Colonic mucosa (tissue), 4 donors: ENCODE measurements at places on chromosomes 6 and 20. TPM values are rescaled to one million over a fixed set of nuclear protein-coding genes. Genes with fewer than 3 reads are reported as not detected.

DNA sequence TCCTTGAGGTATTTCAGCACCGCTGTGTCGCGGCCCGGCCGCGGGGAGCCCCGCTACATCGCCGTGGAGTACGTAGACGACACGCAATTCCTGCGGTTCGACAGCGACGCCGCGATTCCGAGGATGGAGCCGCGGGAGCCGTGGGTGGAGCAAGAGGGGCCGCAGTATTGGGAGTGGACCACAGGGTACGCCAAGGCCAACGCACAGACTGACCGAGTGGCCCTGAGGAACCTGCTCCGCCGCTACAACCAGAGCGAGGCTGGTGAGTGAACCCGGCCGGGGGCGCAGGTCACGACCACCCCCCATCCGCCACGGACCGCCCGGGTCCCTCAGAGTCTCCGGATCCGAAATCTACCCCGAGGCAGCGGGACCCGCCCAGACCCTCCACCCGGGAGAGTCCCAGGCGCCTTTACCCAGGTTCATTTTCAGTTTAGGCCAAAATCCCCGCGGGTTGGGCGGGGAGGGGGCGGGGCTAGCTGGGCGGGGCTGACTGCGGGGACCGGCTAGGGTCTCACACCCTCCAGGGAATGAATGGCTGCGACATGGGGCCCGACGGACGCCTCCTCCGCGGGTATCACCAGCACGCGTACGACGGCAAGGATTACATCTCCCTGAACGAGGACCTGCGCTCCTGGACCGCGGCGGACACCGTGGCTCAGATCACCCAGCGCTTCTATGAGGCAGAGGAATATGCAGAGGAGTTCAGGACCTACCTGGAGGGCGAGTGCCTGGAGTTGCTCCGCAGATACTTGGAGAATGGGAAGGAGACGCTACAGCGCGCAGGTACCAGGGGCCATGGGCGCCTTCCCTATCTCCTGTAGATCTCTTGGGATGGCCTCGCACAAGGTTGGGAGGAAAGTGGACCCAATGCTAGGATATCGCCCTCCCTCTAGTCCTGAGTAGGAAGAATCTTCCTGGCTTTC lies 693 bp downstream of the HLA-F start:
- DNase-seq: peak; percentile 73

DNA sequence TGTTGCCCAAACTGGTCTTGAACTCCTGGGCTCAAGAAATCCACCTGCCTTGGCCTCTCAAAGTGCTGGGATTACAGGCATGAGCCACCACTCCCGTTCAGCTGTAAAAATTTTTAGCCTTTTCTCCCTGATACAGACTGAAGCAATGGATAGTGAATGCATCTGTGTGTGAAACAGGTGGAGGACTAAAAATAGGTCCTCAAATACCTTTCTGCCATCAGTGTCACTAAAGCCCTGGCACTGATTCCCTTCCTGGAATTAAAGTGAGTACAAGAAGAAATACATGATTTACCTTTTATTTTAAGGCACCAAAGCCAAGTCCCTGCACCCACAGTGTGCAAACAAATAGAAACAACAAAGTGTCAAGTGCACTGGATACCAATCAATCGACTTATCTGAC lies 25.1 kb downstream of the TULP4 start:
- no peak for DNase-seq

- DNase-seq: no peak
These were observed 145.7 kb upstream of the RREB1 start for GRCh38 chr6:6962086-6962485.

GRCh38 chr6:62615366-62616015 lies 329.5 kb upstream of the KHDRBS2 start:
- no peak for DNase-seq

DNA sequence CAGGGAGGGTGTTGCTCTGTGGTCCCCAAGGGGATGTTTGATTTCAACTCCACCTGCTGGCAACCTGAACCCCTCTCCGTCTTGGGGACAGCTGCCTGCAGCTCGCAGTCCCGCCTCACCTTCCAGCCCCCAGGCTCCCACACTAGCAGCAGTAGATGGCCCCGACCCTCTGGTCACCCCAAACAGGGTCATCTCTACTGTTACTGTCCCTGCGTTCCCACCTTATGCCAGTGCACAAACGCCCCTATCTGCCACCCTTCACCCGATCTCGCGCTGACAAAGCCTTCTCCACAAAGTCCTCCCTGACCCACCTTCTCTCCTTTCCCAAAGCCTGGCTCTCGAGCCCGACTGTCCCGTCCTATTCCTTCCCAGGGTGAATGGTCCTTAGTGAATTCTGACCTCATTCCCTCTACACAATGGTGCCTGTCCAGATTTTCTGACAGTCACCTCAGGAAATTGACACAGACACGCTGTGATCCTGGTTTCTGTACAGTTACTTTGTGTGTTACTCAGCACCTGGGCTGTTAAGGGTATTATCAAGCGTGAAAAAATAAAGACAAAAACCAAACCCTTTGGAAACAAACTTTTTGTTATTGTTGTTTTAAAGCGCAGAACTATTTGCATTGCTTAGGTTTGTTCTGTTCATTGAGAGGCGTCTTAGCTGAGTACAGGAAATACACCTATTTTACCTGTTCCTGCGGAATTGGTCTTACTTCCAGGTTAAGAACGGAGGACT lies 728 bp downstream of the FUT9 start:
- no peak for DNase-seq

The IRF4 gene
- 8.8 TPM for total RNA-seq

DNA sequence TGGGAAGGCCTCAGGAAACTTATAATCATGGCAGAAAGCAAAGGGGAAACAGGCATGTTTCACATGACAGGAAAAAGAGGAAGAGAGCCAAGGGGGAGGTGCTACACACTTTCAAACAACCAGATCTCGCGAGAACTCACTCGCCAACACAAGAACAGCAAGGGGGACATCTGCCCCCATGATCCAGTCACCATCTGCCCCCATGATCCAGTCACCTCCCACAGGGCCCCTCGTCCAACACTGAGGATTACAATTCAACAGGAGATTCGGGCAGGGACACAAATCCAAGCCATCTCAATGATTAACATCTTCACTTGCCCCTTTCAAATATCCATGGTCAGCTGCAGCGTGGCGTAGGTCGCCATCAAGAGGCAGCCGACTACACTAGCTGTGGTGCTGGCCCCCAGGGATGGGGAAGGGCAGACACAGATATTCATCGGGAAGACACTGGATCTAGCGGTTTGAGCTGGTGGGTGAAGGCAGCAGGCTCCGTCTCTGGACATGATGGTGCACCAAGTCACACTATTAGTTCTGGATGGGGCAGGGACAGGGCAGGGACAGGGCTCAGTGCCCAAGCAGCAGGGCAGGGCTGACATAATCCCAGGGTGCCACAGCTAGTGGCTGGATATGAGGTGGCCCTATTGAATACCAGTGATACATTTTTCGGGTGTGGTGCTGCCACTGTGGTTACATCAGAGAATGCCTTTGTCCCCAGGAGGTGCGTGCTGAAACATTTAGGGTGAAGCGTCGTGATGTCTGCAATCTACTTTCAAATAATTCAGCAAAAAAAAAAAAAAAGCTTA lies 31.6 kb downstream of the TUBB2B start:
- DNase-seq: no peak

- DNase-seq: no peak
These were observed 15.0 kb downstream of the SCAND1 start for GRCh38 chr20:35939264-35939663.

- peak; percentile 35 for DNase-seq
These were observed at the start of gene DAAM2 for GRCh38 chr6:39791850-39792539. Gene DAAM2 (plus strand): TSS chr6:39792376. CDS start chr6:39856303, 63,927 bp downstream.

- no peak for DNase-seq
These were observed 167.4 kb upstream of the THBS2 start for GRCh38 chr6:169420912-169421543.

DNA sequence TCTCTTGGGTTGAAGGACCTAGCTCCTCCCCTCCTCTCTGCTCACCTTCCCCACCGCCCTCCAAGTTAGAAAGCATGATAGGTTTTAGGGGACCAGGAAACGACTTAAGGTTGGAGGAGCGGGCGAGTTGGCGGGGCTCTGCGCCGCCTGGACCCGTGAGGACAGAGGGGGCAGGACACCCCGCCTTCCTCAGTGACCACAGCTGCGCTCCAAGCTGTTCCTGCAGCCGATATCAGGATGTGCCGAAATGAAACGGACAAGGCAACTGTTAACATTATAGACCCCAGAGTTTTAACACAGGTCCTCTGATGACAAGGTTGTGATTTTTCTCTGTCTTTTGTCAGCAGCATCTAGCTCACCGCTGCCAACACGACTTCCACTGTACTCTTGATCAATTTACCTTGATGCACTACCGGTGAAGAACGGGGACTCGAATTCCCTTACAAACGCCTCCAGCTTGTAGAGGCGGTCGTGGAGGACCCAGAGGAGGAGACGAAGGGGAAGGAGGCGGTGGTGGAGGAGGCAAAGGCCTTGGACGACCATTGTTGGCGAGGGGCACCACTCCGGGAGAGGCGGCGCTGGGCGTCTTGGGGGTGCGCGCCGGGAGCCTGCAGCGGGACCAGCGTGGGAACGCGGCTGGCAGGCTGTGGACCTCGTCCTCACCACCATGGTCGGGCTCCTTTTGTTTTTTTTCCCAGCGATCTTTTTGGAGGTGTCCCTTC lies at the start of gene GRM1:
GRM1 (plus strand) TSS at position 212 of the 722 bp plus-strand sequence; CDS start at position 668, 456 bp downstream.
- no peak for DNase-seq

- DNase-seq: no peak
These were observed 65.1 kb downstream of the PFDN4 start for GRCh38 chr20:54272901-54273488.

- no peak for DNase-seq
These were observed 38.0 kb downstream of the OGFRL1 start for GRCh38 chr6:71326611-71327010.

GRCh38 chr6:35377002-35377401 lies 34.6 kb downstream of the PPARD start:
- no peak for DNase-seq

DNA sequence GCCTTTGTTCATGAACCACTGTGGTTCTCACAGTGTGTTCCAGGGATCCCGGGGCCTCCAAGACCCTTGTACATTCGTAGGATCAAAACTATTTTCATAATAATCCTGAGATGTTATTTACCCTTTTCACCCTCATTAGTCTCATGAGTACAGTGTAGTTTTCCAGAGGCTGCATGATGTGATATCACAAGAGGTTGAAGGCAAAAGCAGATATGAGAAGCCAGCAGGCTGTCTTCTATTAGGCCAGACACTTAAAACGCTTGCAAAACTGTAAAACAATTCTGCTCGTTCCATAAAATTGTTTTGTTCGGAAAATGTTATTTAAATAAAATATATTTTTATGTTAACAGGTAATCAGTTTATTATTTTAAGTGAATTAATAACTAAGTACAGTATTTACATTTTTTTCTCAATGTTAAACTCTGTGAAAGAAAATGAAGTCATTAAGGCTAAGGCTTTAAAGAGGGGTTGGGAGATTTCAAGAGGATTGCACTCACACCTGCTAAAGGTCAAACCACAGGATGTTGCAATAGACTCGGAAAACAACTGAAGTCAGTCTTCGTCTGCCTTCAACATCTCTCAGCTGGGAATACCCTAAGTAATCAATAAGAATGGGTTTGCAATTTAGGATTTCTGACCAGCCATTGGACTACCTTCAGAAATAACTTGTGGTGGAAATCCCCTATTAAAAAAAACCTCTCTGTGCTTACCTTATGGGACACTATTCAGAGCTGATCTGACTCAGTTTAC lies 474.2 kb downstream of the KIF16B start:
- DNase-seq: no peak

DNA sequence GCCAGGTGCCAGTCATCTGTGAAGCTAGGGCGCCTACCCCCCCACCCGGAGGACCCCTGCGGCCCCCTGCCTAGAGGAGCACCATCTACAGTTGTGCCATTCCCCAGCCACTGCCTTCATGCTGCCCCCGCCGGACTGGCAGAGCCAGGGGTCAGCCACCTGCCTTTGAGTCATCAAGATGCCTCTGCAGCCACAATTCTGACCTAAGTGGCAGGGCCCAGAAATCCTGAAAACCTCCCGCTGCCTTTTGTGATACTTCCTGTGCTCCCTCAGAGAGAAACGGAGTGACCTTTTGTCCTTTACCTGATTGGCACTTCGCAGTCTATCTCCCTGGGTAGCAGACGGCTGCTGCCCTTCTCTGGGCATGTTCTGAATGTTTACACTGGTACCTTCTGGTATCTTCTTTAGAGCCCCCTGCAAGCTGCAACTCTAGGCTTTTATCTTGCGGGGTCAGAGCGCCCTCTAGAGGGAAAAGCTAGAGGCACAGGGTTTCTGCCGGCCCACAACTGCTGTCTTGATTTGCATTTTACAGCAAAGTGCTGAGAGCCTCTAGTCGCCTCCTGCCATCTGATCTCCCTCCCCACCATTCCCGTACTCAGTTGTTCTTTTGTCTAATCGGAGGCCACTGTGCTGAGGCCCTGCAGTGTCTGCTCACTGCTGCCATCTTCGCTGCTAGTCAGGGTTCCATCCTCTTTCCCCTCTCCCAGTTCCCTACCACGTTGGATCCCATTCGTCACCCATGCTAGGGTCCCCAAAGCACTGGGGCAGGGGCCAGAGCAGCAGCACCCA lies 26.9 kb downstream of the SPATA2 start:
- peak; percentile 59 for DNase-seq

GRCh38 chr6:46062312-46062711 lies 46.7 kb upstream of the CLIC5 start:
- DNase-seq: peak; percentile 53

The GLO1 gene
- total RNA-seq: 68.7 TPM

DNA sequence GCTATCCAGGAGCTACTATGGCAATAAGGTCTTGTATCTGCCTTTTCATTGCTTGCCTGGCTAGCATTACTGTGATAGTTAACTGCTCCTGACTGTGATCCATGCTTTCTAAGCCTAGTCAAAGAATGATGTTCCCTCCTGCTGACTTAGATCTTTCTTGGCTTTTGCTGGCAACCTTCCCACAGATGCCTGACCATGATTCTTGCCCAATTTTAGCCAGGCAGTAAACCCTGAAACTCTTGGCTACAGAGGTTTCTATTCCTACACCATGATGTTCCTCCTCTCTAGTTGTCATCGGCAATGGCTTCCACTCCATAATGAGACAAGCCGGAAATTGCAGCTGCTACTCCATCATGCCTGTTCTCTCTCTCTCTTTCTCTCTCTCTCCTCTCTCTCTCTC lies 238.1 kb downstream of the HAO1 start:
- DNase-seq: no peak

The PEX7 gene
- 12.7 TPM for total RNA-seq

- no peak for DNase-seq
These were observed 56.5 kb downstream of the GPR6 start for GRCh38 chr6:110034667-110035036.

The C6orf132 gene
- 35.1 TPM for total RNA-seq

GRCh38 chr20:43220612-43221011 lies 30.9 kb upstream of the PTPRT start:
- no peak for DNase-seq

DNA sequence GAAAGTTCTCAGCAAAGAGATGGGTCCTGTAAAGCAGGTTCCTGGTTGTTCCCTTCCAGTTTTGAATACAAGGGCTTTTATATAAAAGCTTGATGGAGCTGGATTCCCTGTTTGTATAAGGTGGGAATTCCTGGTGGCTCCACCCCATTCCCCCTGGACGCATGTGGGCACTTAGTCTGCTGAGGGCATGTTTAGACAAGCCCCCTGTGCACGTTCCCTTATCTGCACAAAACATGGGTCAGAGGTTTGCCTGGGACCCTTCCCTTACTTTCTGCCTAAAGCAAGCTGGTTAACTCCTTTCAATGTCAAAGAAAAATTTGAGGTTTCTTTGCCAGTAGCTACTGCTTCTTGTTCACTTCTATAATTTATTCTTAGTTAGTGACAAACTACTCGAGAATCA lies 181.1 kb downstream of the BCKDHB start:
- DNase-seq: no peak
